Osteoblast (primary cell): ENCODE measurements at places on chromosomes 5 and 9.

- peak; percentile 61 for DNase-seq
Measured at GRCh38 chr5:120457839-120458507, 6.1 kb upstream of the PRR16 start.

DNA sequence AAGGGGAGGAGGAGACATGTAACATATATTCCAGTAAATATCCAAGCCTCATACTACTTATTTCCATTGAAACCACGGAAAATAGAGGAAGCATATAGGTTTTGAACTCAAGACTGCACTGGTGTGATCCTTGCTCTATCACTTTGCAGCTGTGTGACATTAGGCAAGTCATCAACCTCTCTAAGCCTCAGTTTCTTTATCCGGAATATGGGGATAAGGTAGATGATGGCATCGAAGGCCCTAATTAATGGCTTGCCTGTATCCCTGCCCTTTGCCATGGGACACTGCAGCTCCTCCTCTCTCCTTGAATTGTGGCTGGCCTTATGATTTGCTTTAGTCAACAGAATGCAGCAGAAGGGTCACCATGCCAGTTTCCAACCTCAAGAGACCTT lies 6.9 kb downstream of the SHB start:
- DNase-seq = no peak

- DNase-seq = no peak
Measured at GRCh38 chr9:131657940-131658339, 81.9 kb downstream of the RAPGEF1 start.

DNA sequence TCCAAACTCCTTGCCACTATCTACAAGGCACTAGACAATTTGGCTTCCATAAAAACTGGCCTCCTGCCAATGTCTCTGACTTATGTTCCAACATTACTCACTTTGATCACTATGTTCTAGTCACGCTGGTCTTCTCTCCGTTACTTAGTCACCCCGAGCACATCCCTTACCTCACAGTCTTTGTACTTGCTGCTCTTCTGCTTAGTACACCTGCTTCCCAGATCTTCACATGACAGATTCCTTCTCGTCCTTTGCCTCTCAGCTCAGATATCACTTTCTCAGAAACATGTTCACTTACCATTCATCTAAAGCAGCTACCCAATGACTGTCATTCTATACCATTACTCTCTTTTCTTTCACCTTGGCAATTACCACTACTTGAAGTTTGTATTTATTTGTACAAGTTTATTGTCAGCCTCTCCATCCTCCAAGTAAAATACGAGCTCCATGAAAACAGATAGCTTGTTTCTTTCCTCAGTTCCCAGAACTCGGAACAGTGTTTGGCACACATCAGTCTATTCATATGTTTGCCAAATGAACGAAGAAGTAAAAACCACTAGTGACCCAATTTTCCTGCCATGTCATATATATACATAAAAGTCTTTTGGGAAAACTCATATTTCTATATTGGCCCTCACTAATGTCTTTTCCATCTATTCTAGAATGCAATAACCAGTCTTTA lies 5.9 kb upstream of the SLC22A5 start:
- peak; percentile 86 for DNase-seq
